ENCODE measurements at places on chromosomes 4 and X.

- no peak for DNase-seq
Observed at GRCh38 chr4:143402776-143403552, 66.3 kb downstream of the GAB1 start.

GRCh38 chr4:21901831-21902230 lies 46.7 kb downstream of the KCNIP4 start:
- DNase-seq, result no peak

- no peak for DNase-seq
Observed at GRCh38 chr4:41050880-41051775, 163.2 kb downstream of the APBB2 start.

DNA sequence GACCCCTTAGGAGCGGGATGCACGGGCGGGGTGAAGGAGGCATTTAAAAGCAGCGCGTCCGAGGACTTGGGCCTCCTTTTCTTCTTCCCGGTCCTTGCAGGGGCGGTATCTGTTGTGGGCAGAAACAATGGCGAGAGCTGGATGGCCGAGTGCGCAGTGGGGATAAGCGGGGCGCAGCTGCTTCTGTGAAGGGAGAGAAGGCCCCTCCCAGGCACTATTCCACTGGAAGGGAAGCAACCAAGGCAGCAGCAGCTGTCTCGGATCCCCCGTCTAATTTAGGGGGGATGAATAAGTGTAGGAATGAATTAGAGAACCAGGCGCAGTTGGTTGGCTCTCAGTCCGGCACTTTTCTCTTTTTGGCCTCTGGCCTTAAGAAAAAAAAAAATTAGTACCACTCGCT lies 995 bp downstream of the SMARCA5 start:
- DNase-seq, result peak; percentile 6

GRCh38 chr4:2413821-2414610 lies 4.4 kb downstream of the ZFYVE28 start:
- no peak for DNase-seq

DNA sequence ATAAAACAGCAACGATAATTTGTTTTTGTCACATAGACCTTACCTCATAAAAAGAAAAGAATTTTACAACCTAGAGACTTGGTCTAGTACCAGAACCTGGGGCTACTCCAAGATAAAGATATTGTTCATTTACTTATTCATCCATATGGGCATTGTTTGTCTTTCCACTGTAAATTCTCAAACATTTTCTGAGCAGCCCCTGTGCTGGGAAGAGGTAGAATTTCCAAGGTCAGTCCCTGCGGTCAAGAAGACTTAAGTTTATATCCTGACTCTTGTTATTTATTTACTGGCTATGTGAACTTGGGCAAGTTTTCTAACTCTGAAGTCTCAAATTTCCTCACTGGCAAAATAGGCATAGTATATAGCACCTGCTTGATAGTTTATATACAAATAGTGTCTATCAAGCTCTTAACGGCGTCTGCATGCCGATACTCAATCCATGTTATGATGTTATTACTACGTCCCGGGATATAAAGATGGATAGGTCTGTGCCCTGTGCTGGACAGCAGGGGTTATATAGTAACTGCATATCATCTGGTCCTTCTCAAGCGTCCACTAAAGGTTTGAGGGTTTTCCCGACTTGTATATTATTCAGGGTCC lies 222.1 kb upstream of the TAPT1 start:
- no peak for DNase-seq

- DNase-seq, result no peak
Observed at GRCh38 chr4:14524276-14524675, 478.0 kb upstream of the CPEB2 start.

DNA sequence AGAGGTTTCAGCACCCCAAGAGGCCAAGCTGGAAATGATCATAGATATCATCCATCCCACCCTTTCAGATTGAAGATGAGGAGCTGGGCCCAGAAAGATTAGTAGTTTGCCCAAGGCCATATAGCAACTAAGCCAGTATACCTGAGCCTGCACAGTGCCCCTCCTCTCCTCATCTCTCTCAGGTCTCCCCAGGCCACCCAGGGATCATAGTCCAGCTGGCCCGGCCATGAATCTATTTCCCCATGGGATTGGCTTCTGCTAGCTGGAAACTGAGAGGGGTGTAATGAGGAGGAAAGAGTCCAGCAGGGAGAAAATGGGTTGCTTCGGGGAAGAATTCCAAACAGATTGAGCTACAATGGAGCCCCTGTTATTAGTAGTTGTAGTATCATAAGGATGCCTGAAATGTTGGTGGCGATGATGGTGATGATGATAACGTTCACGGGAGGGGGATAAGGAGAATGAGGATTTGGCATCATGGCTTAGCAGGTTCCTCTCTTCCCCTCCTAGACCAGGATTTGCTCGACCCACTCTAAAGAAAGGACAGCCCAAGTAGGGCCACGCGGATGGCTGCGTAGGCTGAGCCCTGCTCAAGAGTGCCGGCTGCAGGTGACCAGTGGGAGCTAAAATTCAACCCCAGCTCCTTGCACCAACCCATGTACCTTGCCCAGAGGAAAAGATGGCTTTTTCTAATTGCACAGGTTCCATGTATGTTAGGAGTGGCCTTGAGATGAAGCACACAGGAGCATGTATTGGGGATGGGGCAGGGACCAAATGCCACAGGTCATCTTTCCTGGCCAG lies 117.8 kb upstream of the PJA1 start:
- no peak for DNase-seq

DNA sequence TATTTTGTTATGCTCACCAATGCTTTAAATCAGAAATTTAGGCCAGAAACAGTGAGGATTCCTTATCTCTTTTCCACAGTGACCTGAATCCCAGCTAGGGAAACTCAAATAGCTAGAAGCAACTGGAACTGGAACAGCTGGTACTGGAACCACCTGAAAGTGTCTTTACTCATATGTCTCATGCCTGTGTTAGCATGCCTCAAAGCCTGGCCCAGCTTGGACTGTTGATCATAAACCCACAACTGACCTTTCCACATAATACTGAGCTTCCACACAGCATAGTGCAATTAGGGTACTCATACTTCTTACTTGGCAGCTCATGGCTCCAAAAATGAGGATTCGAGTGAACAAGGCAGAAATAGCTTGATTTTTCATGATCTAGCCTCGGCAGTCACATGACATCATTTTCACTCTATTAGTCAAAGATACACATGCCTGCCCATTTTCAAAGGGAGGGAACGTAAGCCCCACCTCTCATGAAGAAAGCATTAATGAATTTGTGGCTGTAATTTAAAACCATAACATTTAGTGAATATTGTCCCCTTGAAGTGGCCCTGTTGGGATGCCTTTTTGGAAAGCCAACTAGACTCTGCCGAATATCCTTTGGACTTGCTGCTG lies 80.8 kb upstream of the ACSL1 start:
- DNase-seq, result no peak

GRCh38 chr4:169417629-169418282 lies 147.0 kb upstream of the SH3RF1 start:
- DNase-seq, result no peak

DNA sequence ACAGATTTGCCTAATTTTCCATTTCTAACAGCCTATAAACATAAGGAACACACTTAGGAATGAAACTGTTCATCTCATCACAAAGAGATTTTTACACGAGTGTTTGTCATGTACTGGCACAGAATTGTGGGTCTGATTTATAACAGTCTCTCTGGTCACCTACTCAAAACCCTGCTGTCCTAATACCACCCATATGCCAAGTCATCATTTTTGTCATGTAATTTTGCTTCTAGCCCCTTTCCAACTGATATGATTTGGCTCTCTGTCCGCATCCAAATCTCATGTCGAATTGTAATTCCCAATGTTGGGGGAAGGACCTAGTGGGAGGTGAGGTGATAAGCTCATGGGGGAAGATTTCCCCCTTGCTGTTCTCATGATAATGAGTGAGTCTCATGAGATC lies 284.1 kb upstream of the SLITRK2 start:
- no peak for DNase-seq

DNA sequence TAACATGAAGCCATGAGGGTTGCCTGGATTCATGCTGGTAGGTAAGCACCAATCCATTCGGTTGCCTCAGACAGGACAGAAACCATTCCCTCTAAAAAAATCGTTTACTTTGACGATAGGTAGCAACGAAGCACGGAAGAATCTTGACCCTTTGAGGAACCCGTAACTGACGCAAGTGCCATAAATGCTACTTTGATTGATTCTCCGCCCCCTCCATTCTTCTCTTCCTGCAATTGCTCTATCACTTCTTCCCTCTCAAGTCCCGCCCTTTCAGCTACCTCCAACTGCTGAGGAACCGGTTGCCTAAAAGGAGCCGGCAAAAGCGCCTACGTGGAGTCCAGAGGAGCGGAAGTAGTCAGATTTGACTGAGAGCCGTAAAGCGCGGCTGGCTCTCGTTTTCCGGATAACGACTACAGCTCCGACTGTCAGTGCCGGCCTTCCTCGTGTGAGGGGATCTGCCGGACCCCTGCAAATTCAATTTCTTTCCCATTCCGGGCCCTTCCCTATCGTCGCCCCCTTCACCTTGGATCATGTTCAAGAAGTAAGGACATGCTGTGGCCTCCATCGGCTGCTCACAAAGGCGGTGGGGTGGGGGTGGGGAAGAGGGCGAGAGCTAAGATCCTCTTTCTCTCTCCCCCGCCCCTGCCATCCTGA lies at the start of gene MCTS1:
TSS of gene MCTS1 (plus strand) at position 395 of the 654 bp plus-strand sequence. CDS start at position 531, 136 bp downstream.
- DNase-seq, result peak; percentile 85

GRCh38 chr4:102390438-102390837 lies 45.2 kb upstream of the SLC39A8 start:
- DNase-seq, result no peak

DNA sequence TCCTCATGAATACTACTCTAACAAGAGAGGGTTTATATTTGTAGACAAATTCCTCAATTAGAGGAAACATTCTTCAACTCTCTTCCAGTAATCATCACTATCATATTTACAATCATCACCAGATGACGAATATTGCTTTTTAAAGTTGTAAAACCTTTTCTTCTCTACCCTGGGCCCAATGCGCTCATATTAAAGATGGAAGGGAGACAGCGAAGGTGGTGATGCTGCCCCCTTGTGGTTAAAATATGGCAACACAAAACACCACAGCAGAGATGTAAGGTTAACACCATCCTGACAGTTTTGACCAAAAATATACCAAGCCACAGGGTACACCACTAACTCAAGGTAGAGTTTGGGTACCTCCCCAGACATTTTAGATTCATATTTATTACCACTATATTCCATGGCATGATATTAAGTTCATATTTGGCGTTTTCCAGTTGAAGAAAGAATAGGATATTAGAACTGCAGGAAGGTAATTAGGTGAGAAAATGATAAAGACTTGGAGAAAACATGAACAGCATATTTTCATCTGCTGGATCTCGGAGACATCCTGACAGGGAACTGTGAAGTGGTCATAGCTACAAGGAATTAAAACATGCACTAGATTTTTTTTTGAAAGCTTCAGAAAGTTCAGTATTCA lies 72.8 kb downstream of the SLC9A7 start:
- peak; percentile 17 for DNase-seq

- no peak for DNase-seq
Observed at GRCh38 chr4:169208090-169208455, 62.7 kb downstream of the SH3RF1 start.

GRCh38 chr4:156805696-156806095 lies 165.9 kb downstream of the PDGFC start:
- DNase-seq, result peak; percentile 35

- DNase-seq, result no peak
Observed at GRCh38 chrX:65987811-65988210, 52.1 kb downstream of the VSIG4 start.

GRCh38 chrX:151478058-151478457 lies 81.1 kb downstream of the VMA21 start:
- DNase-seq, result no peak

DNA sequence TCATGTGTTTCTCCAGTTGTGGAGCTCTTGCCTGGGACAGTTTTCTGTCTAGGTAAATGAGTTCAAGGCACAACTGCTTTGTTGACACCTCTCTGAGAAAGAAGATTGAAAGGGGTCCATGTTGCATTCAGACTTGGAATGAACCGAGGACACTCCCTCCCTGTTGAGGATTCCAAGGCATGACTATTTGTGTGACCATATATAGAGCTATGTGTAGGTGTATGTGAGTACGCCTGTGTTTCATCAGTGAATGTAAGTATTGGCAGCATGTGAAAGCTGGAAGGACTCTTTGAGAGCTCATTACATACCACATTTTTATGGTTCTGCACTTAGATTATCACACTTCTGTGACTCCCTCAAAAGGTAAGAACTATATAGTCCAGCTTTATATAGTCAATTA lies 3.4 kb downstream of the HEPH start:
- no peak for DNase-seq

DNA sequence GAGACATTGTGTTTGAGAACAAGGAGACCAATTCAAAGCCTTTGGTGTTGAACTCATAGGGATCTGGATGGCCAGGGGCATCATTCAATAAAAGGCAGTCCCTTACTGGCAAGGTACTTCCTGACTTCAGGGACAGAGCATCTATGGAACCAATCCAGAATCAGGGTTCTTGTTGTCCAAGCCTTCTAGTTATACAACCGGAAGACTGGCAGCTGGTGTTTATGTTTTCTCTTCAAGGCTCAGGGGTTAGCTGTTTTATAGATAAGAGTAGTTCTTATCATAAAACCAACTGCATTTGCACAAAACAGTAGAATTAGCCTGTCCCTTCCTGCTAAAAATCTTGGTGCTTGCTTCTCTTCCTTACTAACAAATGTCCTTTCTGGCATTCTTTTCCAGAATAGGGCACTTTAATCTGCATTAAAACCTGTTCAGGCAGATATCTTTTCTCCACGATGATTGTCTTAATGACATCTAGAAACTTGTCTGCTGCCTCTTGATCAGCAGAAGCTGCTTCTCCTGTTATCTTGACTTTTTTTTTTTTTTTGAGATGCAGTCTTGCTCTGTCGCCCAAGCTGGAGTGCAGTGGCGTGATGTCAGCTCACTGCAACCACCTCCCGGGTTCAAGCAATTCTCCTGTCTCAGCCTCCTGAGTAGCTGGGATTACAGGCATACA lies 38.4 kb upstream of the ARHGEF6 start:
- DNase-seq, result no peak

DNA sequence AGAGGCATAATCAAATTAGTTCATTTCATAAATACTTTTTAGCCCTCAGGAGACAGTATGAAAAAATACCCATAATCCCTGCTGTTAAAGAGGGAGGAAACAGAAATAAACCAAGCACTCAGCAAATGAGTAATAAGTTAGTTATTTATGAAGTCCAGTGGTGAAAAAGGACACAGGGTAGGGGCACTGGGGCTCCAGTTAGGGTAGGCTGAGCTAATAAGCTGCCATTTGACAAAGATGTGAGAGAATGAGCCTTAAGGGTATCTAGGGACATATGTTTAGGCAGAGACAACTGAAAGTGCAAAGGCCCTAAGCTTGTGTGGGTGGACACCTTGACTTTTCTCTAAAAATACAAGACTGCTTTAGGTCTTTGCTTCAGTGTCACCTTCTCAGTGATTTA lies 94.4 kb downstream of the IL15 start:
- no peak for DNase-seq

GRCh38 chr4:73723023-73723422 lies 17.3 kb upstream of the CXCL8 start:
- no peak for DNase-seq

- peak; percentile 12 for DNase-seq
Observed at GRCh38 chr4:24840826-24841543, 45.6 kb downstream of the SOD3 start.

- DNase-seq, result peak; percentile 32
Observed at GRCh38 chrX:150683536-150684146, 9.6 kb upstream of the MTMR1 start.
